ENCODE measurements at places on chromosomes 16 and 17.
A peak's percentile ranks its signal among the peaks of the same experiment; 100 is the strongest.

DNA sequence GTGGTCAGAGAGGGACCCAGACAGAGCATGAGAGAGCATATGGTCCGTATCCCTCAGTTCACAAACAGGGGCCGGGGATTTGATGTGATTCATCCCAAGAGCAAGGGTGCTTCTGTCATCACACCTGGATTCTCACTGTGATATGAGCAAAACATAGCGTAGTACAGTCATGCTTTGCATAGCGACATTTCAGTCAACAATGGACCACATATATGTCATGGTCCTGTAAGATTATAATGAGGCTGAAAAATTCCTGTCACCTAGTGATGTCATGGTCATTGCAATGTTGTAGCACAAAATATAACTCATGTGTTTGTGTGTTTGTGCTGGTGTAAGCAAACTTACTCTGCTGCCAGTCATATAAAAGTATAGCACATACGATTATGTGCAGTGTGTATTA lies 207.4 kb upstream of the CDH13 start:
- DNase-seq, result no peak

- no peak for DNase-seq
Observed at GRCh38 chr16:27531186-27531585, 18.5 kb downstream of the GTF3C1 start.

GRCh38 chr16:88591577-88592021 lies 21.4 kb downstream of the ZC3H18 start:
- DNase-seq, result no peak

GRCh38 chr17:51590071-51590656 lies 329.8 kb downstream of the UTP18 start:
- DNase-seq, result no peak

DNA sequence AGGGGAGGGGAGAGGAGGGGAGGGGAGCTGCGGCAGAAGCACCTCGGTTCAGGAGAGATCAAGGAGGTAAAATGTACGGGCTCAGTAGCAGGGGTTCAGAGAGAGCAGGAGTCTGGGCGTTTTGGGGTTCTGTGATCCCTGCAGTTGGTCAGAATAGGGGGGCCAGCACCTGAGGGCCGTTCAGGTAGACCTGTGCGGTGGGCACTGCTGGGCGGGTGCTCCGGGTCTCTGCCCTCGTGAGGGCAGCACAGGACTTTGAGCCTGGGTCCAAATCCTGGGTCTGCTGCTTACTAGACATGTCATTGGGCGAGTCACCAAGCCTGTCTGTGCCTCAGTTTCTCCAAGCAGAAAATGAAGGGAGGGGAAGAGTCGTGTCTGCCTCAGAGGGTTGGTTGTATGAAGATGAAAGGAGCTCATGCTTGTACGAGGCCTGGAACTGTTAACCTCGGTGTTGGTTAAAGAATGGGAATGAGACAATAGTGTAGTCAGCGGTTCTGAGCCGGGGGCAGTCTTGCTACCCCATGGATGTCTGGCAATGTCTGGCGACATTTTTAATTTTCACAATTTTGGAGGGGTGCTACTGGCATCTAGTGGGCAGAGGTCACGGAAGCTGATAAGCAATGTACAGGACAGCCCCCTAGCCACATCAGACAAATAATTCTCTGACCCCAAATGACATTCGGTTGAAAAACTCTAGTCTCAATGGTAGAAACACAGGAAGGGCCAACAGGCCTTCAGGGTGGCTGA lies 35.4 kb downstream of the OR1D5 start:
- DNase-seq, result peak; percentile 41

DNA sequence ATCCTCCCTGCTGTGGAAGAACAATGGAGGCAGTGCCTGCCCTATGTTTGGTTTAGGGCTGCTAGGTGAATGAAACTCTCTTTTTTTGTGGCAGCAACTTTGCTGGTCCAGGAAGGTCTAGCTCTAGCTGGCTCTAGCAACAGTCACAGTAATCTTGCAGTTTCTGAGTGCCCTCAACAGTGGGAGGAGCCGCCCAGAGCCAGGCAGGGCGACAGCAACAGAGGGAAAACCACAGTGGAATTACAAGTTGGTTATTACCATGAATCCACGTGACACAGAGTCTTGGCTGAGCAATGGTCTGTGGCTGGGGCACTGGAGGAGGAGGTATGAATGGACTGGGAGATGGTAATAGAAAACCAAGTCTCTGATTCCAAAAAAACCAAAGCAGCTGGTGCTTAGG lies 10.3 kb downstream of the HSPB9 start:
- DNase-seq, result no peak

DNA sequence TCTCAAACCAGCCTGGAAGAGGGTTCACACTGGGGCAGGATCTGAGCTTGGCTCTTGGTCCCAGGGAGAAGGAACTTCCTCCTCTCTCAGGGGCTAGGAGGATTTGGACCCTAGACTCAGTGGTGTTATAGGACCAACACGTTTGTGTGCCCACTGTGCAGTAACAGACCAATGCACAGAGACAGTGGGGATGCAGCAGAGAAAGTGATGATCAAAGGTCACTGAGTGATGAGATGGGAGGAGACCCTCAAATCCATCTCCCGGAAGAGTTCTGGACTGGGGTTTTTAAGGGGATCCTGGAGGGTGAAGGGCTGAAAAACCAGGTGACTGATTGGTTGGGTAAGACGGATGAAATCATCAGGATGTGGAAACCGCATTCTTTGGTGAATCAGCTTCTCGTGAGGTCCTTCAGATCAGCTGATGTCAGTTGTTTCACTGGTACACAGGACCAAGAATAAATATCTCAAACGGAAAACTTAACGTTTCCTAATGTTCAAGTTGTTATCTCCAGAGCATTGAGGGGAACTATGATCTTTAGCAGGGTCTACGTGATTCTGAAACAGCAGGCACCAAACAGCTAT lies 3.3 kb upstream of the VAC14 start:
- no peak for DNase-seq

GRCh38 chr17:80791758-80792284 lies 199.8 kb upstream of the CHMP6 start:
- peak; percentile 89 for DNase-seq

GRCh38 chr16:55651841-55652824 lies 3.7 kb upstream of the SLC6A2 start:
- peak; percentile 55 for DNase-seq

DNA sequence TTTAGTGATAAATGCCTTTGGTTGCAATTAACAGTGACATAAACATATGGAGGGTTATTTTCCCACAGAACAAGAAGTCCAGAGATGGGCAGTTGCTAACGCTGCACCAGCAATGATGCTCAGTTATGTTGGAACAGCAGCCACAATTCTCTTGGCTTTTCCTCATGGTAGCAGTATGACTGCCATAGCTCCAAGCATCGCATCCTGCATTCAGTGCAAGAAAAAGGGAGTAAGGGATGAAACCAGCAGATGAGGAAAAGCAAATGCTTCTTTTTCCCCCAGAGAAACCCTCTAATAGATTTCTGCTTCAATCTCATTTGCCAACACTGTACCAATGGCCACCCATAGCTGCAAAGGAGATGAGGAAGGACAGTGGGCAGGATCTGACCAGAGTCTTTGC lies 13.0 kb upstream of the ZCCHC14 start:
- DNase-seq, result no peak

- DNase-seq, result no peak
Observed at GRCh38 chr16:87844120-87844733, 25.1 kb downstream of the SLC7A5 start.

GRCh38 chr17:75404223-75404730 lies 1.2 kb downstream of the GRB2 start:
- peak; percentile 82 for DNase-seq

GRCh38 chr17:57913575-57914272 lies 41.5 kb downstream of the CUEDC1 start:
- no peak for DNase-seq
